Activated CD8-positive, alpha-beta memory T cell treated with anti-CD3 and anti-CD28 coated beads for 24 hours (primary cell): ENCODE measurements at places on chromosomes 7 and 10.

DNA sequence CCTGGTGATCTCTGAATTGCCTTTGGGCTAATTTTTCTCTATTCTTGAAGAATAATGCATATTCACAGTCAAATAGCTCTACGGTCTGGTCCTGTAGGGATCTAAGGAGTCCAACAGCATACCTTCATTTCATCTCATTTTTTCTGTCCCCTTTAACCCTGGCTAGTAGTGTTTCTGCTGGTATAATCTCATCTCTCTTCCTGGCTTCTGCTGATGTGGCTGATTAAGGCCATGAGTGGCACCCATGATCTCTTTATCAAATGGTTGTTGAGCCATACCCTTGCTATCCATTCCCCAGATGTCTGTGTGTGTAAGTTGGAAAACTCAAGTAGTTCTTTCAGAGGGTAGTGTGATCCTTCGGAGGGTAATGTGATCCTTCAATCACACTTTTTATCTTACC lies 119.5 kb downstream of the MARCHF5 start:
- DNase-seq, result no peak

GRCh38 chr7:124690840-124691239 lies 74.8 kb downstream of the GPR37 start:
- no peak for DNase-seq

GRCh38 chr7:105016068-105016708 lies 2.2 kb downstream of the KMT2E start:
- no peak for DNase-seq

- DNase-seq, result no peak
Measured at GRCh38 chr7:134548877-134549276, at the start of gene AKR1B15. TSS of gene AKR1B15 (plus strand) at chr7:134549110. CDS start at chr7:134564620, 15,510 bp downstream.

- DNase-seq, result no peak
Measured at GRCh38 chr7:33874943-33875342, 30.4 kb upstream of the BMPER start.

DNA sequence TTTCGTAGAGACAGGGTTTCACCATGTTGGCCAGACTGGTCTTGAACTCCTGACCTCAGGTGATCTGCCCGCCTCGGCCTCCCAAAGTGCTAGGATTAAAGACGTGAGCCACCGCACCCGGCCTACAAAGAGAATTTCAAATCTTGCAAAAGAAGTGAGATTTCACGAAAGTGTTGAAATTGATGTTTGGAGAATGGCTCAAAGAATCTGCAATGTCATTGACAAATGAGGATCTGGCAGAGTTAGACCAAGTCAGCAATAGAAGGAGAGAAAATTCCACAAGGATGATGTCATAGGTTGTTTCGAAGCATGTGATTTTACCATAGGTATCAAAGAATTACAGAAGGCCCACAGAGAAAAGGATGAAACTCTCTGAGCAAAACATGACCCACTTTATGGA lies 71.7 kb downstream of the LYZL2 start:
- DNase-seq, result no peak

GRCh38 chr10:98125940-98126631 lies 8.4 kb upstream of the R3HCC1L start:
- DNase-seq, result no peak

GRCh38 chr10:132036887-132037675 lies 28.7 kb upstream of the JAKMIP3 start:
- DNase-seq, result no peak

GRCh38 chr7:99079104-99079503 lies 64.8 kb downstream of the SMURF1 start:
- DNase-seq, result no peak

- DNase-seq, result no peak
Measured at GRCh38 chr10:72889391-72889831, 4.1 kb upstream of the OIT3 start.

GRCh38 chr7:19677180-19677579 lies 31.7 kb downstream of the POLR1F start:
- DNase-seq, result no peak

DNA sequence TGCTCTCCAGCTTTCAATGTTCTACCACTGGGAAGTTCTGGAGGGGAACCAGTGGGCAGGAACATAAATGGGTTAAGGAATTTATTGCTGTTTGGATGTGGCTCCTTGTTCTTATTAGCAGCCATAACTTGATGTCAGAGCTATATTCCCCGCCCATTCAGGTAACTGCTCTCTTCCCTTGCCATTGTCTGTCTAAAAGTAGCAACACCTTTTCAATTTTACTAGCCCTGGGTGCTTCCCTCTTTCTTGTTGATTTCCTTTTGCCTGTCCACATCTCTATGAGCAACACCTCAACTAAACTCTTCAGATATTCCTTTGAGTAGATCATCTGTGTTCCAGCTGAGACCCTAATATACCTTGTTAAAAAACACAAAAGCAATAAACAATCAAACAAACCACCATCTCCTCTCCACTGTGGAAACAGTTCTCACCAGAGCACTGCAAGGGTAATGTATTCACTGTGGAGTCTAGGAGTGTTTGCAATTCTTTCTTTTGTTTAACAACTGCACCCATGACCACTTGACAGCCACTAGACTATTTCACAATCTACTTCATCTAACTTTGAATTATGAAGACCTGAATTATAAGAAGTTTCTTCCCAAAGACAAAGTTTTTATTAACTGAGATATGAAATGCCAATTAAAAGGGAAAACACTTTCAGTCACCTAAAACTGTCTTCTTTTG lies 436.7 kb downstream of the IPMK start:
- DNase-seq, result no peak
